IMR-90 (cell line): ENCODE measurements at places on chromosomes 5 and 9. TPM values are rescaled to one million over a fixed set of nuclear protein-coding genes. Genes with fewer than 3 reads are reported as not detected.
A peak's percentile ranks its signal among the peaks of the same experiment; 100 is the strongest.

POC5 gene
- 12.9 and 13.1 TPM in 2 replicates for total RNA-seq

FOXD4 gene
- 0.18 TPM in 1 of 2 replicates, not detected in the other for total RNA-seq

SPATA31A3 gene
- total RNA-seq = not detected in 2 replicates

SWI5 gene
- total RNA-seq = 37.5 and 38.9 TPM in 2 replicates

EFNA5 gene
- 1.6 and 2.2 TPM in 2 replicates for total RNA-seq

NMUR2 gene
- total RNA-seq = not detected in 2 replicates

HSD17B4 gene
- 123 and 154 TPM in 2 replicates for total RNA-seq

GRCh38 chr9:93121316-93122241, 12.5 kb downstream of the NINJ1 start:
- DNase-seq = no peak

- DNase-seq = no peak
Observed at GRCh38 chr9:130542457-130543228, 36.7 kb upstream of the FUBP3 start.

GRCh38 chr5:74017786-74018211, 391.8 kb downstream of the ARHGEF28 start:
- peak; percentile 47 for DNase-seq
